ENCODE measurements at places on chromosomes 5 and 9. TPM values are rescaled to one million over a fixed set of nuclear protein-coding genes. Genes with fewer than 3 reads are reported as not detected.

DNA sequence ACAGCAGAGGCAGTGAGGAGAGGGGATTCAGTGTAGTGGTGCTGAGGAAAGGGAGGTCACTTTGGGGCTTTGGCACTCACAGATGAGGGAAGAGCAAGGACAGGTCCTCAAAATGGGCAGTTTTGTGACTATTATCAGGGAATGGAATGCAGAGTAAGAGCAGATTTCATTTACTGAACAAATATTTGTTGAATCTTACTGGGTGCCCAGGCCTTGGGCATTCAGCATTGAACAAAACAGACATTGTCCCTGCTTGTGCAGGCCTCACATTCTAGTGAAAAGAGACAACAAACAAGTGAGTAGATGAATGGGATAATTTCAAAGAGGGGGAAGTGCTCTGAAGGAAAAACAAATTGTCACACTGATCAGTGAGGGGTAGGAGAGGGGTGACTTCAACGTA, 404.1 kb downstream of the DMRT2 start:
- no peak for DNase-seq

GRCh38 chr5:51731421-51732029, 348.3 kb downstream of the ISL1 start:
- no peak for DNase-seq

DNA sequence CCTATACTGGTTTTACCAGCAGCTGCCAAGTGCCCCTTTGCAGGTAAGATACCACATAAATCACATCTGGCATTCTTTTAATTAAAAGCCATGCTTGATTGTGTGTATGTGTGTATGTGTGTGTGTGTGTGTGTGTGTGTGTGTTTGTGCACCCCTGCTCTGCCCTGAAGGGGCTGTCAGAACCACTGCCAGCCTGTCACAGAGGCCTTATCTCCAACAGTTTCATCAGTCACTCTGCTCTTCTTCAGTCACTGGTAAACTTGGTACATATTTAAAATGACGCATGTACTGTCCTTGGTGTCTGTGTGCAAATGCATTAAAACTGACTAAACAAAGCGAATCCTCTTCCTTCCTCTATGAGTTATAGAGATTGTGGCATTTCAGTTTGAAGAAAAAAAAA, 19.0 kb upstream of the NR5A1 start:
- DNase-seq, result no peak

Gene TAF11L3
- not detected for total RNA-seq

Gene DOLPP1
- total RNA-seq, result 44.4 TPM
